GF-D8 (cell line): ENCODE measurements at places on chromosomes 16 and 17.

- DNase-seq: no peak
These were observed 65.5 kb downstream of the IRX6 start for GRCh38 chr16:55389426-55390073.

- no peak for DNase-seq
These were observed 137.5 kb downstream of the ANKFN1 start for GRCh38 chr17:56290802-56291118.

GRCh38 chr17:78346605-78347250 lies 13.1 kb downstream of the SOCS3 start:
- no peak for DNase-seq

DNA sequence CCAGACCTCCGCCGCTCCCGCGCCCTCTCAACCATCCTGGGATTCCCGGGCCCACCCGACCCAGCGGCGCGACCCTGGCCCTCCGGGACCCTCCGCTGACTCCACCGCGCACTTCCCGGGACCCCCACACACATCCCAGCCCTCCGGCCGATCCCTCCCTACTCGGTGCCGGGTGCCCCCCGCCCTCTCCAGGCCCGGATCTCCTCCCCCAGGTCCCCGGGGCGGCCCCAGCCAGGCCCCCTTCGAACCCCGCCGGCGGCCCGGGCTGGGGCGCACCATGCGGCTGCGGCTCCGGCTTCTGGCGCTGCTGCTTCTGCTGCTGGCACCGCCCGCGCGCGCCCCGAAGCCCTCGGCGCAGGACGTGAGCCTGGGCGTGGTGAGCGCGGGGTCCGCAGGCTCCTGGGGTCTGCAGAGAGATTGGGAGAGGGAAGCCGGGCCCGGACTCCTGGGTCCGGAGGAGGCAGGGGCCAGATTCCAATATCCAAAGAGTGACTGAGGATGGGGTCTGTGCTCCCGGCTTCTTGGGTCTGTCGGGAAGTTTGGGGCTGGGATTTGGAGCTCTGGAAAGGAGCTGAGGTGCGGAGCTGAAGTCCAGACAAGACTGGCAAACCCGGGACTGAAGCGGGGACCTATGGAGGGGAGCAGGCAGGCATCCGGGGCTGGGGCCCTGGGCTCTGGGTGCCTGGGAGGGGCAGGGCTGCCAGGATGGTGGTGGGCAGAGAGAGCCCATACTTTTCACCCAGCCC lies 453 bp downstream of the MMP25 start:
- no peak for DNase-seq

GRCh38 chr16:63945806-63946205 lies 1176.1 kb downstream of the CDH11 start:
- DNase-seq: no peak
